Left lung (tissue), 14 donors: ENCODE measurements at places on chromosomes 12 and 14. TPM values are rescaled to one million over a fixed set of nuclear protein-coding genes. Genes with fewer than 3 reads are reported as not detected.

GPR137C gene
- total RNA-seq: 2.0 TPM

DDX24 gene
- 142 TPM for total RNA-seq

PSMC1 gene
- 64.3 TPM for total RNA-seq

CLEC12A gene
- total RNA-seq: 10.9 TPM

KLRC2 gene
- not detected for total RNA-seq

BEGAIN gene
- 1.3 TPM for total RNA-seq

PLA2G1B gene
- 4.7 TPM for total RNA-seq

REM2 gene
- 0.29 TPM for total RNA-seq

CCDC196 gene
- not detected for total RNA-seq

ANAPC7 gene
- 48.6 TPM for total RNA-seq

SERPINA3 gene
- 24.6 TPM for total RNA-seq

PGF gene
- total RNA-seq: 4.6 TPM

SNAPC1 gene
- total RNA-seq: 5.4 TPM

VDR gene
- 32.1 TPM for total RNA-seq

SLC39A5 gene
- not detected for total RNA-seq

GPR132 gene
- 1.9 TPM for total RNA-seq

TAS2R42 gene
- not detected for total RNA-seq

CLEC14A gene
- total RNA-seq: 73.8 TPM

RHOJ gene
- 21.5 TPM for total RNA-seq

NINJ2 gene
- 18.0 TPM for total RNA-seq

MYH6 gene
- total RNA-seq: 1.5 TPM

VWF gene
- 254 TPM for total RNA-seq

ACVRL1 gene
- 115 TPM for total RNA-seq
